ENCODE measurements at places on chromosomes 12 and 14.

DNA sequence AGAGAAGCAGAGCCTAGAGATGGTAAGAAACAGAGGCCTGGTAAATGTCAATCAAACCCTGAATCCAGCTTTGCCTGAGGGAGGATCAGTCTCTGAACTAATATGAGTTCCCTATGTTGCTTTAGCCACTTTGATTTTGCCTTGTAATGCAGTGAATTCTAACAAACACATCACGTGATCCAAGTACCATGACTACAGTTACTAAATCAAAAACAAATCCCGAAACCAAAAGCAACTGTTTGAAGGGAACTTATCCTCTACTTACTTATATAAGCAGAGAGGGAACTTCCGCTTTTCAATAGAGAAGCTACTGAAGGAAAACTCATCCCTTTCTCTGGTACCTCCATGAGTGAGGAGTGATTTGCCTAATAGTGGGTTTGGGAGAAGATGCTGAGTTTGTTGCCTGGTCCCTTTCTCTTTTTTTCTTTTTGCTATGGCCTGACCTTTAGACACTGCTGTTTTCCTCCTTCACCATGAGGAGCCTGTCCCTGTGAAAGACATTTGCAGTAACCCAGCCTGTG is 7.7 kb upstream of the PPTC7 start:
- no peak for DNase-seq

DNA sequence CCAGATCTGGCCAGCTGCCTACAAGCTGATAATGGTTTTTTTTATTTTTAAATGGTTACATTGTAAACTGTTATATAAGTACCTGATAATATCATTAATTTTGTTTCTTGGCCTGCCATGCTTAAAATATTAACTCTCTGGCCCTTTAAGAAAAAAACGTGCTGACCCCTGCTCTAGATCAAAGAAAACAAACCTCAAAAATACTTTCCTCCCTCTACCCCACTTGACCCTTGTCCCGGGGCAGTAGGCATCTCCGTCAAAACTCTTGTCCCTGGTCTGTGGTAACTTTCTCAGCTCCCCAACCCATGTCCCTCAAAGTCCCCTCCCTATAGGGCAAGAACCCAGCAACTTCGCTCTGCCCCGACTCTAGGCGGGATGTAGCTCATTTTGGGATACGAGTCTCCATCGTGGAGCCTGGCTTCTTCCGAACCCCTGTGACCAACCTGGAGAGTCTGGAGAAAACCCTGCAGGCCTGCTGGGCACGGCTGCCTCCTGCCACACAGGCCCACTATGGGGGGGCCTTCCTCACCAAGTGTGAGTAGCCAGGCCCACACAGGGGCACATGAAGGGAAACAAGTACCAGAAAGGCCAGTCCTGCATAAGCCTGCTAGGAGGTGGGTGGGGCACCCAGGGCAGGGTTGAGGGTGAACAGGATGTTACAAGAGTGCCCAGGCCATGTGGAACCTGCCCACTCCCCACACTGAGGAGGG is 3.5 kb downstream of the RDH5 start:
- DNase-seq: no peak

DNA sequence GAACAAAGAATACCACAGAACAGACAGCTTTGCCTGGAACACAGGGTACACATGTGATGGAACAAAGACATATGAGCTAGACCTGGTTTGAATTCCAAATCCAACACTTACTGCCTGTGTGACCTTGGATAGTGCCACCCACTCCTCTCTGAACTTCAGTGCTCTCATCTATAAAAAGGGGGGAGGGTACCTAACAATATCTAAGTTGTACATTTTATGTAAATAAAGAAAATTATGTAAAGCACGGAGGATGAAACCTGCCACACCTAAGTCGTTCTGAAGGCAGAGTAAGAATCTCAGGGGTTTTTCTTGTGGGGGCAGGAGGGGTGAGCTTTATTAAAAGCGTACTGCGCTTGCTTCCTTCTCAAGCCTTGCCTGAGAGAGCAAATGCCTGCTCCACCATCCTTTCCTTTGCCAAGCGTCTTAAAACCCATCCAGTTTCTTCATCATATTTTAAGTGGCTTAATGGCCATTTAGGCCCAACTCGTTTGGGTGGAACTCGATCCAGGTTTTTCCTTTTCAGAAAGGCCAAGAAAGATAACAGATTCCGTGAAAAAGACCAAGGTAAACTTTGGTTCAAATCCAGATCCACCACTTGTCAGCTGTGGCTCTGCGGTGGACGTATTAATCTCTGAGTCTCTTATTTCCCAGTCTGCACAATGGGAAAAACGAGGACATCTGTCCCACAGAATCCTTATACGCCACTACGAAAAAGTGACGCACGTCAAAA is 946 bp downstream of the DDX24 start:
- DNase-seq: no peak

DNA sequence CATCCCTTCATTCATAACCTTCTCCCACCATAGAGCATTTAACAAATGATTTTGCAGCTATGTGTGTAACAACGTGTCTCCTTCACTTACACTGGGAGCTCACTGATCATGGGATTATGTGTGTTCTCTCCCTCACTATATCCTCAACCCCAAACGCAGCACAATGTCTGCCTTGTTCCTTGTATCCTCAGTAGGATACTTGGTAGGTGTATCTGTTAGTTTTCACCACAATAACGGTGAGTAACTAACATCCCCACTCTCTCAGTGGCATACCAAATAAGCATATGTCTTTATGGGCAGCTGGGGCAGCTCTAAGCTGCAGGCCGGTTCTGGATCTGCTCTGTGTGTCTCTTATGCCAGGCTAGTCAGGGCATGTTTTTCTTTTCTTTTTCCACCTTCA is 166.7 kb upstream of the PWP1 start:
- no peak for DNase-seq

- no peak for DNase-seq
These were observed 146.0 kb downstream of the FBXL14 start for GRCh38 chr12:1448336-1448735.

All from cerebellar nuclear complex (tissue), 1 donor.